ENCODE measurements at places on chromosomes 7 and 10.

DNA sequence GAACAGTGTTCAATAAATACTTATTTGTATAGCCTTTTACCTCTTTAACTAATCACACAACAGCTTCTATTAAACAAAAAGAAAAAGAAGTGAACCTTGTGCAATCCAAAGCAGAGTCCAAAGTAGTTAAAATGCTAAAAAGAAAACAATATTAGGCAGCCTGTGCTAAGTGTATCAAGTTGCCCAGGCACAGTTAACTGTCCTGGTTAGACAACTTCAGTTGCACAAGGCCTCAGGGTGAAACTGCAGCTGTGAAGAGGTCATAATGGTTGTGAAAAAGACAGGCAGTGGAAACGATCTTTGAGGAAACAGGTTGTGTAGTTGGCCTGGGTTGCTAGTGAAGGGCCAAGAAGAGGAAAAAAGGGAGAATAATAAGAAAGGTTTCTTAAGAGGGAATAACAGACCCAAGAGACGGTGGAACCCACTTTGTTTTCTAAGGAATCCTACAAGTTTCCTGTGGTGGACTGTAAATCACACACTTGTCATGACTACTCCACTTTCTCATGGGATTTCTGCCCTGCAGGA, 6.0 kb upstream of the CROT start:
- no peak for DNase-seq

GRCh38 chr7:101988513-101988912, 171.1 kb downstream of the CUX1 start:
- DNase-seq: no peak

- no peak for DNase-seq
These were observed 82.8 kb upstream of the NPY start for GRCh38 chr7:24201226-24201625.

DNA sequence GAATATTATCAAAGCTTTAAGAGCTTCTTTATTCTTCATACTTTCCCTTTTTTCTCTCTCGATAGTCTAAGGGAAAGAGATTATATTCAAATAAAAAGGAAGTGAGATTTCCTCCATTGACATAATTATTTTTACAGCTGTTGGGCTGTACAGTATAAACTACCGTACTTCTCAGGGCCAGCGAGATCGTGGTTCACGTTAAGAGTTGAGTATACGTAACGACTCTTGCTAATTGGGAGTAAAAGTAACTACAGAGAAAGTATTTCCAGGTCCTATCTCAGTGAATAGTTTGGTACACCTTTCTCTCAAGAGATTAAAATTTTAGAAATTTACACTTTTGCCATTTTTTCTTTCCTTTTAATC, 57.8 kb downstream of the INPP5F start:
- DNase-seq: no peak

GRCh38 chr10:104317726-104318299, 20.5 kb downstream of the ITPRIP start:
- DNase-seq: no peak

DNA sequence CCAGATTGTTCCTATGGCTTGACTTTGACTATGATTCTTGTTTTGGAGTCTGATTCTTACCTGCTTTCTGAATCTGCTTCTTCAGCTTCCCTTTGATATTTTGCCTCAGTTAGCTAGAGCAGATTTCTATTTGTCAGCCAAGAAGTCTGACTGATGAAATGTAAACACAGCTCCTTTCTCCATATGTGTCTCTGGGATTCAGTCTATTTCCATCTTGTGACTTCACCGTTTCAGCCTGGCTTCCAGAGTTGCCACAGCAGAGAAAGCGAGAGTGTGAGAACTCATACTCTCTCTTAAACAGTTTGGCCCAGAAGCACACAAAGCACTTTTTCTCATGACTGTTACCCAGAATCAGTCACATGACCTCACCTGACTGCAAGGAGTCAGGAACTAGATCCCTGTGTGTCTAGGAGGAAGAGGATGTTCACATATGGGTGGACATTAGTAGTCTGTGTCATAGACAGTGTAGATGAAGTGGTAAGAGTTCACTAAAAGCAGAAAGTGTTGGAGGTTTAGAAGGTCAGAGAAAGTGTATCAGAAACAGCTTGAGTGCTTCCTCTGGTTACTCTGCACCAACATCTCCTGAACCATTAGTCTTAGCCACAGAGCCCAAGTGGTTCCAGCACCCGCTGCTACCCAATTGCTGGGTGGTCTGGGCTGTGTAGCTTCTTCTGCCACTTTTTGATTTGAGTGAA, 103.4 kb upstream of the CDK6 start:
- no peak for DNase-seq

GRCh38 chr10:124527874-124528395, 66.3 kb downstream of the LHPP start:
- no peak for DNase-seq

GRCh38 chr10:11012421-11013295, 5.0 kb upstream of the CELF2 start:
- no peak for DNase-seq

DNA sequence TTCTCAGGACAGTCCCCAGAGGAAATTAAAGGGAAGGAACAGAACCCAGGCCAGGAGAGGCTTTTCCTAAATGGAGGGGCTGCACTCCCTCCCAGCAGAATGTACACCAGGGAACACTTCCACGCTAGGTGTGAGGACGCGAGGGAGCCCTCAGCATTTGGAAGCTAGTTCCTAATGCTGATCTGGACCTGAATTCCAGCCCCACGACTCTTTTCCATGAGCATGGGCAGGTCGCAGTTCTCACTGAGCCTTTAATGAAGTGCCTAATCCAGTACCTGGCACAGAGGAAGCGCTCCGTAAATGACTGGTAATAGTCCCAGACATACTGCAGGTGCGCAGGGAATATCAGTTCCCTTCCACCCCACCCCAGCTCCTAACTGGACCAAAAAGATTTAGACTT, 1.1 kb downstream of the ALOX5 start:
- no peak for DNase-seq

- no peak for DNase-seq
These were observed 3.7 kb upstream of the NANOS1 start for GRCh38 chr10:119025776-119026175.

DNA sequence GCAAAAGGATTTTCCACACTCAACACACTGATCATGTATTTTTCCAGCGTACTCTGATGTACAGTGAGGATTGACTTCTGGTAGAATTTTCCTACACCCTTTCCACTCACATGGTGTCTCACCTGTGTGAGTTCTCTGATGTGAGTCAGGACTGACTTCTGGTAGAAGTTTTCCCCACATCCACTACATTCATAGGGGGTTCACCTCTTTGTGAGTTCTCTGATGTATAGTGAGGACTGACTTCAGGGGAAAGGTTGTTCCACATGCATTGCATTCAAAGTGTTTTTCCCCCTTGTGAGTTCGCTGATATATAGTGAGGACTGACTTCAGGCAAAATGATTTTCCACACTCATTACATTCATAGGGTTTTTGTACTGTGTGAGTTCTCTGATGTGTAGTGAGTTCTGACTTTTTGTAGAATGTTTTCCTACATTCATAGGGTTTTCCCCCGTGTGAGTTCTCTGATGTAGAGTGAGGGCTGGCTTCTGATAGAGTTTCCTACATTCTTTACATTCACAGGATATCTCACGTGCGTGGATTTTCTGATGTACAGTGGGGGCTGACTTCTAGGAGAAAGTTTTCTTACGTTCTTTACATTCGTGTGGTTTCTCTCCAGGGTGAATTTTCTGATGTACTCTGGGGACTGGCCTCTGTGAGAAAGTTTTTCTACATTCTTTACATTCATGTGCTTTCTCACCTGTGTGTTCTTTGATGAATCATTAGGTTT, 146.5 kb downstream of the GLRX3 start:
- no peak for DNase-seq

GRCh38 chr7:112881-113280, 79.5 kb upstream of the FAM20C start:
- no peak for DNase-seq

GRCh38 chr10:124678557-124679240, 65.5 kb downstream of the FAM53B start:
- peak; percentile 66 for DNase-seq

GRCh38 chr10:30736685-30737232, 107.2 kb upstream of the LYZL2 start:
- no peak for DNase-seq
